Hindlimb muscle (tissue), 1 donor: ENCODE measurements at places on chromosomes 12 and 14. TPM values are rescaled to one million over a fixed set of nuclear protein-coding genes. Genes with fewer than 3 reads are reported as not detected.

The WNT1 gene
- not detected for polyA plus RNA-seq

The KRT2 gene
- 0.08 TPM for polyA plus RNA-seq

The DCAF5 gene
- polyA plus RNA-seq = 46.9 TPM

DNA sequence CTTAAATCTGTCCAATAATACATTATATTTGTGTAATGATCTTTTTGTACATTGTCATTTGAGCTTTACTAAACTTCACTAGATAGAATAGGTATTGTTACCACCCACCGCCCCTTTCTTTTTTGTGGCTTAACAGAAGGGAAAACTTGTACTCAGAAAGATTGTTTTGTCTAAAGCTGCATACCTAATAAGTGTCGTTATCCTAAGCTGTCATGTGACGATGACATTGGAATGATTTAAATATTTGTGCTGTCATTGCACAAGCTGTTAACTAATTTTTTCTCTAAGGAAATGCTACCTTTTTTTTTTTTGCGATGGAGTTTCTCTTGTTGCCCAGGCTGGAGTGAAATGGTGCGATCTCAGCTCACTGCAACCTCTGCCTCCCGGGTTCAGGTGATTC lies 3.6 kb downstream of the DIP2B start:
- DNase-seq = no peak

DNA sequence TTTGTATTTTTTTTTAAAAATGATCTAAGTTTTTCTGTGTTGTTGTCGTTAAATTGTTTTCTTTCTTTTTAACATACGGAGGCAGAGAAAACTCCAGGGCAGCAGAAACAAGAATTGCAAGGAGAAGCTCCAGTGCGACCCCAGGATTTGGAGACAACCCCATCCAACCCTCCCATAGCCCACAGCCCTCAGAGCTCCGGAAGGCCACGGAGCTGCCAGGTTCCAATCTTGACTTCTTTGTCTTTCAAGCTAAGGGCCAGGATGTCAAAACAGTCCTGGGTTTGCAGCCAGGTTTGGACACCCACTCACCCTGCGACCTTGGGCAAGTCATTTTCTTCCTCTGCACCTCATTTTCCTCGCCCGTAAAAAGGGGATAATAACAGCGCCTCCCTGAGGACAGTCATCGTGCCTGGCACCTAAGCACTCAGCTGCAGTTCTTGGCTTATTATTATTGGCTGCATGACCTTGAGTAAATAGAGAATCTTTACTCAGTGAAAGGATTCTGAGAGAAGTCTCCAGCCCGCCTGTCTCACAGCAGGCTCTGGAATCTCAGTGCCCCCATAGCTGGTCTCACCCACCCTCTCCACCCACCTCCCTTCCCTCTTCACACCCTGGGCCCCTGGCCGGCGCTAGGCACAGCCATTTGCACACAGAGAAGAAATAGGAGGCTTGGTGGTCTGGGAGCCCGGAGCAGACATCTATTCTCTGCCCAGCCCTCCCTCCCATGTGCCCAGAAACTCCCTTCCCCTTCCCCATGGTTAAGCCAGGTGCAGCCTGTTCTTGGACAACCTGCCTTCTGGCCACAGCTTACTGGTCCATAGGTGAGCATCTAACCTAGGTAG lies 79.4 kb upstream of the BCL11B start:
- DNase-seq = no peak
